ENCODE measurements at places on chromosomes 11 and 22.

- DNase-seq, result no peak
Measured at GRCh38 chr11:113877670-113878055, 2.3 kb upstream of the USP28 start.

DNA sequence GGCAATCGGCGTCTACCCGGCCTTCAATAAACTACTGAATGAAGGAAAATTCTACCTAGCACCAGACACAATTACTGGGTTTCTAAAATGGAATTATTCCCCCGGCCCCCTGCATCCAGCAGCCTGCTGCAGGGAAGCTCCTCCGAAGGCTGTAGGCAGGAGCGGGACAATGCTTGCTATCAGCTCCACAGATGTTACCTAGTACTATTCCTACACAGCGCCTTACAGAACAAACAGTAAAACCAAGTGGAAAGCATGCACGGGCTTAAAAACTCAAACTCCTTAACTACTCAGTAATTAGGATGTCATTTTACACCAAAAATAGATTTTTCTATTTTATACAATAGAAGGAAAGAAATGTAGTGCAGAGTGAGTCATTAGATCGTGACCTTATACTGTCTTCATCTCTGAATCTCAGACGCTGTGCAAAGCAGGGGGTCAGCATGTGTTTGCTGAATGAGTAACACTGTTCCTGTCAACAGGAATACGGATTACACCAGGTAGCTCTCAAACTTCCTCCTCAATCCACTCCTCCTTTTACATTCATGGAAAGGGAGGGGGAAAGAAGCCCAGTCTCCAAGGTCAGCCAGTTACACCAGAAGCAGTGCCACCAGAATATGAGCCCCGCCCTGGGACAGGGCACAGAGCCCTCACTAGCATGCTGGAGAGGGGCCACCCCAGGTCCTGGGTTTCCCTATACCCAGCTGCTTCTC lies 74.9 kb downstream of the PACSIN2 start:
- peak; percentile 89 for DNase-seq

- DNase-seq, result peak; percentile 75
Measured at GRCh38 chr22:29716814-29717545, 2.8 kb upstream of the CABP7 start.

DNA sequence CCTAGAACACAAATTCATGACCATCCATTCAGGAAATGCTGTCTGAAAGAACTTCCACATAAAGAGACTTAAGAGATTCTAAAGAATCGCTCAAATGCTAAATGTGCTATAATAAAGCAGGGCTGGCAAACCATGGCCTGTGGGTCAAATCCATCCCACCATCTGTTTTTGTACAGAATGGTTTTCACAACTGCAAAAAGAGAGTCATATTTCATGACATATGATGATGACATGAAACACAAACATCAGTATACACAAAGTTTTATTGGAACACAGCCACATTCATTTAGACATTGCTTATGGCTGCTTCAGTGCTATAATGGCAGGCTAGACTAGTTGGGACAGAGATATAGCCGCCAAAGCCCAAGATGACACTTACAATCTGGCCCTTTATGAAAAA lies 85.1 kb downstream of the RRAS2 start:
- DNase-seq, result peak; percentile 49

All from iris pigment epithelial cell (primary cell).